ENCODE measurements at places on chromosomes 3 and 15.

DNA sequence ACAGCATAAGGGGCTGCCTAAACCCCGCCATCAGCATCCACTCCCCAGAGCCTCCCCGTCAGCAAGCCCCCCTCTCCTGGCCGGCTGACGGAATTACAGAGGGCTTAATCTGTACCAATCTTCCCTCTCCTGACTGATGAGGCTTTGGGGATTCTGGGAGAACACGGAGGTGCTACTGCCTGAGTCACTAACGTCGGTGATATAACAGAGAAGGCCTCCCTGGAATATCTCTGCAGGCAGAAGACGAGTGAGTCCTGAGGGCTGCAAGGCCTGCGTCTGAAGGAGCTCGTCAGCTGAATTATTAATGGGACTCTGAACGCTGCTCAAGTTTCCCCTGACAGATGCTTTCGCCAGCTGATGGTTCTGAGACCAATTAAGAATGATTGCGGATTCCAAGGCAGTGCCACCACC is 147.7 kb downstream of the XXYLT1 start:
- no peak for DNase-seq

- no peak for DNase-seq
These were observed 70.5 kb upstream of the BOC start for GRCh38 chr3:113140876-113141275.

- no peak for DNase-seq
These were observed 692.9 kb downstream of the GBE1 start for GRCh38 chr3:81068546-81068945.

- DNase-seq, result no peak
These were observed 23.4 kb downstream of the CHRNA7 start for GRCh38 chr15:32053719-32054118.

GRCh38 chr3:42450567-42450966 is 40.2 kb upstream of the LYZL4 start:
- DNase-seq, result no peak

DNA sequence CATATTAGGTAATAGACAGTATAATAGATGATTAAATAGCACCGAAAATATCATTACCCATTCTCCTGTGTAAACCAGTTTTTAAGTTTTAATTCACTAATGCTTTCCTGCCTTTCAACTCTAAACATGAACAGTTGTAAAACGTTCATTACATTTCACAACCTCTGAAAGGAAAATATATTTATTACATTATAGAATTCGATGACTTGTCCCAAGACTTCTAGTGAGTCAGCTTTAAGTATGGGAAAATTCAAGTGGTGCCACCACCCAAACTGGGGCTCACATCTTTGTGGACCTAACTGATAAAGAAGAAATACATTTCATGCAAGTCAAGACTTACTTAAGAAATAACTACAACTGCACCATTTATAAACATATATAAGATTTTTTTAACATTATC is 2.0 kb downstream of the TRIM59 start:
- DNase-seq, result no peak

DNA sequence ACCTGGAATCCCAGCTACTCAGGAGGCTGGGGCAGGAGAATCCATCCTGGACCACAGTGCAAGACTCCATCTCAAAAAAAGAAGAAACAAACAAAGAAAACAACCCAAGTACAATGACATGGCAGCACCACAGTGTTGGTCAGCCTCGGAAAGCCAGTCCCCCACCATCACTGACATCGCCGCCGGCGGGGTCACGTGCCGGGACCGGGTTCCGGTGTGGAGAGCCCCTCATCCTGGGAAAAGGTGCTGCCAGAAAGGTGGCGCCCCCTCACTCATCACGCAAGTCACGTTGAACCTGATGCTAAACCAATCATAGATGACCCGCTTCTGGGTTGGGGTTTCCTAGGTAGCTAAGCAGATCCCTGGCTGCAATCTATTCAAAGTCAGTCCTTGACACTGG is 17.8 kb downstream of the QRICH1 start:
- no peak for DNase-seq

DNA sequence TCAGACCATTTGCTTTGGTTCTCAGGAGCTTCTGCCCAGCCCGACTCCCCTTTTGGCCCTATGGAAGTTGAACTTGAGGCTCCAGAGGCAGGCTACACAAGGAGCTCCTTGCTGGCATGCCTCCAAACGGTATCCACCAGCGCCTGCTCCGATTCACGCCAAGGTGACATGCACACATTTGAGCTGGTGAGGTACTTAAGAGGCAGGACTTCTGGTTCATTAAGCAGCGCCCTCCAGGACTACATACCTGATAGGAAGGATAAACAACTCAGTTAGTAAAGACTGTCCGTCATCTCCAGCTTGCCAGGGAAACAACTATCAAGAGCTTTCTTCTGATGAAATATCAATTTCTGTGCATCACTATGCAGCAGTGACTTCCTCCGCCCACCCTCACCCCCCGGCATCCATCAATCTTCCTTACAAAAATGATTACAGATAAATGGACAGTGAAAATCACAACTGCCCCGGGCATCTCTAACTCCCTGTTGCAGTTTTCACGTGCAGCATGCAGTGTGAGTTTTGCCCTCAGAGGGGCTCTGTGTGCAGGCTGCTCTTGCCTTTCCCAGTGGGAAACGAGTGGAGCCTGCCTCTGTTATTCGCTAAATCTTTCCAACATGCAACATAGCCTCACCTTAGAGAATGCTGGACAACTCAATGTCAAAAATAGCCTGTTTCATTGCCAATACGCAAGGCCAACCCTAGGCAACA is 122.9 kb downstream of the ARRDC4 start:
- DNase-seq, result no peak

- DNase-seq, result no peak
These were observed 23.8 kb downstream of the VPS39 start for GRCh38 chr15:42184296-42184695.

- DNase-seq, result no peak
These were observed 585.9 kb downstream of the UNC13C start for GRCh38 chr15:54564166-54564565.

DNA sequence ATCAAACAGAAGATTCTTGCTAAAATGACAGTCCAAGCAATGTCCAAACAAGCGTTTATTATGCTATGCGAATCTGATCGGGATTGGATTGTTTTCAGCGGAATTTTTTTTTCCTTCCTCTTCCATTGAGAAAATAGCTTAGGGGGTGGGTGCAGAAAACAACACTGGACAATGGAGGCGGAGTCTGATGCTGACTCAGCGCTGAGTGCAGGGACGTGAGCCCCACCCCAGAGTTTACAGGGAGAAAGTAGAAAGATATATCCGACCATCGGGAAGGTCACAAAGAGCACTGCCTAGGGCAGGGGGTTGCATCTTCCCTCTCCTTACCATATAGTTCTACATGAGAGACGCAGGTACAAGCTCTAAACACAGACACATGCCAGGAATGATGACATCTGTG is 117.0 kb downstream of the FOXP1 start:
- no peak for DNase-seq

DNA sequence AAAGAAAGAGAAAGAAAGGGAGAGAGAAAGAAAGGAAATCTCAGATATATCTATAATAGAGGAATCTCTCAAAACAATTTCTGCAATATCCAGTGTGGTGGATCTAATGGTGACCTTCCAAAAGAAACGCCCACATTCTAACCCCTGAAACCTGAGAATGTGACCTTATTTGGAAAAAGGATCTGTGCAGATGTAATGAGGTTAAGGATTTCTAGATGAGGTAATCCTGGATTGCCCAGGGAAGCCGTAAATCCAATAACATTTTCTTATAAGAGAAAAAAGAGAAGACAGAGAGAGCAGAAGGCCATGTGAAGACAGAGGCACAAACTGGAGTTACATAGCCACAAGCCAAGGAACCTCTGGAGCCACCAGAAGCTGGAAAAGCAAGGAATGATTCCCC is 307.6 kb downstream of the ZBTB20 start:
- no peak for DNase-seq

DNA sequence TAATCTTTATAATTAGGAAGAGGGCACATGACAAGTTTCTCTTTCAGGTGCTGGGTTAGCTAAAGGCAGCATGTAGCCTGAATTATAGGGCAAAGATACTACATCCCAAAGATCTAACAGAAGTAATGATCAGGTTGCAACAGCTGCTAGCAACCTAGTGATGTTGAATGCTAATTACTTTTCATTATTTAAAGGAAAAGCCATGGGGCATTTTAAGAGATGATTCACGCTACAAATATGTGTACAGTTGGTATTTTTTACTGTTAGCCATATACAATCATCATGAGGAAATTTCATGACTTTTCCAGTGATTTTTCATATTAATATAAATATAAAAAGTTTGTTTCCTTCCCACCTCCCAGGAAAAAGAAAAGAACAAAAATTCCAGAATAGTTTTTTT is 43.0 kb downstream of the NEK10 start:
- DNase-seq, result no peak

GRCh38 chr3:107993771-107994170 is 97.1 kb downstream of the CD47 start:
- no peak for DNase-seq

DNA sequence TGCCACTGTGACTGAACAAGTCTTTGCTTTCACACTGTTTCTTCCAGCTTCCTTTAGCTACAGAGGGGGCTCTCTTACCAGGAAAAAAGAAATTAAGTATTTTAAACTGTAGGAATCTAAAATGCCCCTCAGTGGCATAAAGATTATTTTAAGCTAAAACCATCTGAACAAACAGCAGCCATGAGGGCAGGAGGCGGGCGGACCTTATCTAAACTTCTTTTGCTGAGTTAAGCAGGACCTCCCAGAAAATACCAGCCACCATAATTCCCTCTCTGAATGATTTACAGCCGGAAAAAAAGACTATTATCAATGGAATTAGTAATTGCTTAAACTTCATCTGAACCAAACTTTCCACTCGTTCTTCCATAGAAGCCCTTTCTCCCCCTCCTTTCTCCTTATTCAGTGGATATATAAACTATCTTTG is 5.2 kb upstream of the TOPAZ1 start:
- DNase-seq, result no peak

DNA sequence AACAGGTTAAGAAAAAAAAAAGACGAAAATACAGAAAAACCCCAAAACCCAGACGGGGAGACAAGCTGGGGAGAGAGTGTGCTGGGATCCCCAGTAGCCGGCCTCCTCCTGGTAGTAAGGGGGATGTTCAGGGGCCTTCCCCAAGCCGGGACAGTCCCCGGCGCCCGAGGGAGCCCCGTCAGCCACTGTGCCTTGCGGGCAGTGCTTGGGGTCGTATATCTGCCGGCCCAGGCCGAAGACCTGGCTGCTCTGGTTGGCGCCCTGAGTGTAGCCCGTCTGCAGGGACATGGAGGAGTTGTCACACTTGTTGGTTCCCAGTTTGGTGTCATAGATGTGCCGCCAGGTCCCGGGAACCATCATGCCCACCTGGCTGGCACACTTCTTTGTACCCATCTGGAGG is 287.2 kb upstream of the GADL1 start:
- no peak for DNase-seq

DNA sequence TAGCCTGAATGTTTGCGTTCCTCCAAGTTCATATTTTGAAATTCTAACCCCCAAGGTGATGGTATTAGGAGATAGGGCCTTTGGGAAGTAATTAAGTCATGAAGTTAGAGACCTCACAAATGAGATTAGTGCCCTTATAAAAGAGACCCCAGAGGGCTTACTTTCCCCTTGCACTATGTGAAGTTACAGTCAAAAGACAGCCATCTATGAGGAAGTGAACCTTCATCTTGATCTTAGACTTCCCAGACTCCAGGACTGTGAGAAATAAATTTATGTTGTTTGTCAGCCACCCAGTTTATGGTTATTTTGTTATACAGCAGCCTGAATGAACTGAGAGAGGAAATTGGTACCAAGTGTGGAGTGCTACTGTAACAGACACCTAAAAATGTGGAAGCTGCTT is 74.4 kb downstream of the DAPK2 start:
- DNase-seq, result no peak

DNA sequence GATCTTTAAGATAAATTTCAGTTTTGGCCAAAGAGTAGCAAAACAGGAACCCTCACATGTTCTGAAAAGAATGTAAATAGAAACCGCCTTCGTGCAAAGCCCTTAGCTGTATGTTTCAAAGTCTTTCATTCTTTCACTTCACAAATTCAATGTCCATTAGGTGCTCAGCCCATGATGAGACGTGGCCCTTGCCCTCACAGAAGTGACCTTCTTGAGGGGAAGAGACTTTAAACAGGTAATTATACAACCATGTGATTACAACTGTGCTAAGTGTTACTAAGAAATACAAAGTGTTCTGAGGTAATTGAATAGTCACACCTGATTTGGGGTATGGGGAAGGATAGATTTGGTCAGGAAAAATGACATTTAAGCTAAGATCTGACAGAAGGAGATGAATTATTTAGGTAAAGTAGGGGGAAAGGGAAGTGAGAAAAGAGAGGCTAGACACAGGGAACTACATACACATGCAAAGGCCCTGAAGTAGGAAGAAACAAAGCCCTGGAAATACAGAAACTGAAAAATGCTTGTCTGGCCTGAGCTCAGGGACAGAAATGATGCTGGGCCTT is 19.6 kb downstream of the HSPBAP1 start:
- DNase-seq, result no peak

- DNase-seq, result no peak
These were observed 63.2 kb upstream of the SPPL2A start for GRCh38 chr15:50828610-50829206.

GRCh38 chr3:106707347-106707746 is 669.9 kb upstream of the CCDC54 start:
- no peak for DNase-seq

- no peak for DNase-seq
These were observed 17.1 kb downstream of the TPM1 start for GRCh38 chr15:63059573-63060216.

- no peak for DNase-seq
These were observed 26.6 kb downstream of the CGGBP1 start for GRCh38 chr3:88032245-88032644.

GRCh38 chr3:71247958-71248335 is 335.6 kb downstream of the FOXP1 start:
- DNase-seq, result no peak

- no peak for DNase-seq
These were observed 195.4 kb downstream of the RAP2B start for GRCh38 chr3:153357436-153357835.

Measured in stimulated activated CD8-positive, alpha-beta memory T cell treated with anti-CD3 and anti-CD28 coated beads, Interleukin-15, amount 100 ng/mL, for 4 hours (primary cell).